ENCODE measurements at places on chromosomes 1 and 21.

DNA sequence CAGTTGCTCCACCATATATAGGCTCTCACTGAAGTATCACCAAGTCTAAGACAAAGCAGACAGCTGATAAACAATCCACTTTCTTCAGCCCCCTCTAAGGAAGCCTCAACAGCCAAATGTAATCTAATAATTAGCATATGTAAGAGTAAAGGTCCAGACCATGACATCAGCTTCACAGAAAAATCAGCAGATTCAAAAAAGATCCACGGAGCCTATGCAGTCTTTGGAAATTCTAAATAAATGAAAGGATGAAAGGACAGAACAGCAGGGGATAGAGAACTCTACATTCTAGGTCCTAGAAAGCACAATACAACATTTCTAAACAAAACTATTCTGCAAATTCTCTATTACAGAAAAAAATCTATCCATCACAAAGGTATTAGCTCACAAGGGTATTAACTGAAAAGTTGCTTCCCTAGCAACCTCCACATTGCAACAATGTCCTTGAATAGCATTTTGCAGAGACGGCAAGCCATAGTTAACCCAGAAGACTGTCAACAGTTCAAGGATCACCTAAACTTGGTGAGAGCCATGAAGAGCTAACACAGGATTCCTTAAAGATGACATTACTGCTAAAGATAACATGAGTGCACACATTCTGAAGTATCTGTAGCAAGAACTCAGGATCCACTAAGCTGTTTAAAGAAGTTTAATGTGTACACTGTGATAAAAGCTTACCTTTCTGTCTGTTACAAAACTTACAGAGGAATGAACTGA, 74.3 kb downstream of the SIPA1L2 start:
- DNase-seq, result no peak

DNA sequence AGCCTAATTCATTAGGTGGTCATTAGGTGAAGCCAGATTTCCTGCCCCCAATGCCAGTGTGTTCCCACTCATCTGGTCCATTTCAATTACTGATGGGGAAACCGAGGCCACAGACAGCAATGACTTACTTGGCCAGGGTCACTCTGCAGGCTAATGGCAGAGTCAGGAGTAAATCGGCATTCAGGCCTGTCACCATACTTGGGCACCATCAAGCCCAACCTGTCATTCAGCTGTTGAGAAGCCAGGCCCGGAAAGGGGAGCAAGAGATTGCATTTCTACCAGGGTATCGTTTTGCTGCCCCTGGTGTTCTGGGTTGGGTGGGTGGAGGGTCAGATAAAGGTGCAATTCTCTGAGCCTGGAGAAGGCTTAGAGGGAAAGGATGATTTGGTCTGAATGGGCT, 8.0 kb upstream of the TMEM61 start:
- no peak for DNase-seq

DNA sequence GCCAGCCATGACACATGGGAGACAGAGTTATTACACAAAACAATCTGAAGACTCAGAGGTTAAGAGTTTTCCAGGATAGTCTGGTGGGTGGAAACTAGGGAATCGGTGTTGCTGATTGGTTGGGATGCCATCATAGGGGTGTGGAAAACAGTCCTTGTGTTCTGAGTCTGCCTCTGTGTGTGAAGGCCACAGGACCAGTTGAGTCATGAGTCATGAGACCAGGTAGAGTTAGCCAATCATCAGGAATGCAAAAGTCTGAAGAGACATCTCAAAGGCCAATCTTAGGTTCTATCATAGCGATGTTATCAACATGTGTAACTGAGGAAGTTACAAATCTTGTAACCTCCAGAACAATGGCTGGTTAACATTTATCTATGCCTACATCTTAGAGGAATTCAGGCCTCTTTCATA, 49.7 kb upstream of the NEK7 start:
- DNase-seq, result no peak

DNA sequence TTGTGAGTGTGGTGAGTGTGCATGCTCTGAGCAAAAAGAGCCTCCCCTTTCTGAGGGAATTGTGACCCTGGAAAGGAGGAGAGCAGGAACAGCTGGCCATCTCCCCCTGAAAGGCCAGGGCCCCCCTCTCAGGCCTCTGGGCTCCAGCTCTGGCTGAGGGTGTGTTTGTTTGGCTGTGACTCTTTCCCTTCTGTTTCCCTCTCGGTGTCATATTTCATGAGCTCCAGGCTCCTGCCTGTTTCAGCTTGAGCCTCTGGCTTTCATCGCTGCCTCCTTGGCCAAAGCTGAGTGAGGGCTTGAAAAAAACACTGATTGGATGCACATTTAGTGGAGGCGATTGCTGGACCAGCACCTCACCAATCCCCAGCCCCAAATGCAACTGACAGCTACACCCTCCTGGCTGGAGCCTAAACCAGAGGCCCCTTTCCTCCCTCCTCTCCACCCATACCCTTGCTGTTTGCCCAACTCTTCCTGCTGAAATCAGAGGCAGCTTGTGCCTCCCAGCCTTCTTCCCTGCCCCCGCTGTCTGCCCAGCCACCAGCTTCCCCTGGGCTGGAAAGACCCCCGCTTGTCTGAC, 64.1 kb downstream of the DDR2 start:
- peak; percentile 99 for DNase-seq

DNA sequence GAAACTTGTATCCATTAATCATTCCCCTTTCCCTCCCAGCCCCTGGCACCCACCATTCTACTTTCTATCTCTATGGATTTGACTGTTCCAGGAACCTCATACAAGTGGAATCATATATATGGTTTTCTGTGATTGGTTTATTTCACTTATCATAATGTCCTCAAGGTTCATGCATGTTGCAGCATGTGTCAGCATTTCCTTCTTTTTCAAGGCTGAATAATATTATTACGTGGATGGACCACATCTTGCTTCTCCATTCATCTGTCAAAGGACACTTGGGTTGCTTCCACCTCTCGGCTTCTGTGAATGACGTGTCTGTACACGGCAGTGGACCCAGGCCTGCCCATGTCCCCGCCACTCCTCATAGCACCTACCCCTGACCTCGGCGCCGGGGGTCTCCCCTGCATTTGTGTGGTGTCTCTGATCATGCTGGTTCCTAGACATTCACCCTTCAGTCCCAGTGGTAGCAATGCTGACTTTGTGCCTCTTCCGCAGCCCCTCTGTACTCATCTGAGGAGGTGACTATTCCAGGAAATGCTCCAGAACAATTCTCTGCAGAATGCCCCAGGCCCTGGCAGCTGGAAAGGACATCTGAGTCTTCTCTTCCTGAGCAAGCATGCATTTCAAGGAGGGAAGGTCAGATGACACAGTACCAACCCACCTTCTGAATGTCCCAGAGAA, 136.9 kb downstream of the PSMG1 start:
- DNase-seq, result no peak

DNA sequence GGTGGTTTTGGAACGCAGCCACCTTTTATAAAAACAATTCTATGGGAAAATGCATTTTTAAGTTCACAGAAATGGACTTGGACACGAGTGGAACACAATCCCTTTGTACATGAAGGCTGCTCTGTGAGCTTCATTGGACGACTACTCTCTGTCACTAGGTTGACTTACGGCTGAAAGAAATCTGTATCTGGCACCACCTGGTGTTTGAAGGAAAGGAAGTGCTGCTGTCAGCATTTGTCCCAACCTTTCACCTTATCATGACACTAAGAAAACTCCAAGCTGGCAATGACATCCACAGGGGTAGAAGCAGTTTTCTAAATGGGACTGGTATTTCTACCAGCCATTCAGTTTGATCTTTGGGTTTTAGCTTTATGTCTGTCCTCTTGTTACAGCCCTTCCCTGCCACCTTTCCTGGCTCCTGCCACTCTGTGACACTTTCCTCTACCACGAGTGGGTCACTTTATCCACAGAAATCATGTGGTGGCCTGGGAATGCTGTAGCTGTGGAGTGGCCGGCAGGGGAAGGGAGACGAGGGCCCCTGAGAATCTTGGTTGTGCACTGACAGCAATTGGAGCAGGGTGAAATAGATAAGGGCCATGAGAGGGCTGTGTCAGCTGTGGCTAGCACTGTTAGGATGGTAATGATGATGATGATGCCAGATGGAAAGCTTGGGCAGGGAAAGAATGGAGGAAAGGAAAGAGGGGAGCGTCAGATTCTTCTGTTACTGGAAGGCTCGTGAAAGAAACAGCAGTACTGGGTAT, 85.2 kb downstream of the TBX19 start:
- no peak for DNase-seq

- no peak for DNase-seq
Observed at GRCh38 chr1:49297783-49298182, 521.1 kb upstream of the BEND5 start.

DNA sequence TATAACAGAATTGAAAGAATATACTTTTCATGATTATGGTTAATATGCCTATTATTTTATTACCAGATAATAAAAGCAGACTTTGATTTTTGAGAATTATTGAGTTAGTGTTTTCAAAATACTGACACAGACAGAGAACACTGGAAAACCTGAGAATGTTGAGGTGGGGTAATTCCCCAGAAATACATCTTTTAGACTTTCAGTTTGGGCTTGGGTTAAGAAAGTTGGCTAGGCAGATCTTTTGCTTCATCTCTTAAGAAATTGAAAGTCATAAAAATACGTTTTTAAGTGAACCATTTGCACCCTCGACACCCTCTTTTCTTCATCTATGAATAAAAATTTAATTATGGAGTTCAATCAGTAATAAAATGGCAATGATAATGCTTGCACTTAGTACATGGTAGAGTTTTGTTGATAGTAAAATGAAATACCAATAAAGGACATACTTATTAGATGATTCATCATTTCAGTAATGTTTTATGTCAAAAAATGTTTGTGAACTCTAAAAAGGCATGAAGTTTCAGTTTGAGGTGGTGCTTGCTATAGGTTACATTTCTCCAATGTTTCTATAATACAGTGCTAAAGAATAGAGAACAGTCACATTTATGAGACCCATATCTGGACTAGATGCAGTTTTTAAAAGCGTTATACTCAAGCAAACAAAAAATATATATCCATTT, 1.9 kb upstream of the SAMSN1 start:
- DNase-seq, result no peak

- no peak for DNase-seq
Observed at GRCh38 chr1:223257856-223258550, 106.0 kb downstream of the SUSD4 start.

GRCh38 chr21:18960306-18960705, 556.7 kb upstream of the TMPRSS15 start:
- no peak for DNase-seq

- no peak for DNase-seq
Observed at GRCh38 chr1:9607352-9607751, 18.6 kb downstream of the TMEM201 start.

- DNase-seq, result no peak
Observed at GRCh38 chr1:200857804-200858203, 15.0 kb upstream of the GPR25 start.

GRCh38 chr1:47436979-47437446, 831 bp upstream of the FOXD2 start:
- DNase-seq, result no peak

DNA sequence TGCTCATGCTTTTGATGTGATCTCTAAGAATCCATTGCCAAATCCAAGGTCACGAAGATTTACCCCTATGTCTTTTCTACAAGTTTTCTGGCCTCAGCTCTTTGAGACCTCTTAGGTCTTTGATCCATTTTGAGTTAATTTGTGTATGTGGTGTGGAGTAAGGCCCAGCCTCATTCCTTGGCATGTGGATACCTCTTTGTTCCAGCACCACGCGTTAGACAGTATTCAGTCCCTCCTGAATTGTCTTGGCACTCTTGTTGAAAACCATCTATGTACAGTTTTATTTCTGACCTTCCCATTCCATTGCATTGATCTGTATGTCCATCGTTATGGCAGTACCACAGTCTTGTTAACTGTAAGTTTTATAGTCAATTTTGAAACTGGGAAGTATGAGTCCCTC, 8.0 kb upstream of the FTCD start:
- no peak for DNase-seq

- no peak for DNase-seq
Observed at GRCh38 chr1:166907763-166908162, 31.7 kb upstream of the TADA1 start.

- DNase-seq, result no peak
Observed at GRCh38 chr1:213371847-213372619, 321.0 kb downstream of the RPS6KC1 start.

GRCh38 chr1:241464985-241465384, 54.6 kb downstream of the FH start:
- no peak for DNase-seq

DNA sequence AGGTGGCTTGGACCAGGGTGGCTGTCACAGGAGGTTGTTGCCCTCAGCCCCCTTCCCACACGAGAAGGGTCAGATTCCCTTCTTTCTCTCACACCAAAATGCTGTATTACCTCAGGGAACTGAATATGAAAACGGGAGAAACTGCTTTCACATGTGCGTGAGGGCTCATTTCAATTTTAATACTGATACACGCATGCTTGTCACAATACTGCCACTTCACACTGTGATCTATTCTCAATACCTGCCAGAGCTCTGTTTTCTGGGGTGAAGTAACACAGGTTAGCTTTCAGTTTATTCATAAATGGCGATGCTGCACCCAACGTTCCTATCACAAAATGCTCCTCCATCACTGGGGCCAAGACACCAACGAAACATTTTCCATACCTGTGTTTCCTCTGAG, 181.8 kb downstream of the APP start:
- DNase-seq, result no peak

DNA sequence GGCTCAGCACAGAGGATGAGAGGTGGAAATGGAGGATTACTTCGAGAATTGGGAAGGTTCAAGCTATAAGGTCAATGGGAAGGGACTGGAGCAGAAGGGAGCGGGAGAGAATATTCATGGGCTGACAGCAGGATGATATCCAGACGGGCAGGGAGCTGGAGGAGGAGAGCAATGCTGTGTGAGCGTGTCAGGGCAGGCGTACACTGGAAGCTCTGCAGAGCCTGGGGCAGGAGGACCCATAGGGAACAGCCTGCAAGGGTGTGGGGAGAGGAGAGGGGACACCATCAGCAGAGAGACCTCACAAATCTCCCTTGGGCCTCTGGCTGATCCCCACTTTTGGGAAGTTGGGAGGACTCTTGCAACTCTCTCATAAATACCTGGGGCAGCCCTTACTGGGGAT, 13.7 kb downstream of the CSF1 start:
- DNase-seq, result no peak

- DNase-seq, result no peak
Observed at GRCh38 chr1:7393136-7393535, 378.0 kb upstream of the VAMP3 start.

DNA sequence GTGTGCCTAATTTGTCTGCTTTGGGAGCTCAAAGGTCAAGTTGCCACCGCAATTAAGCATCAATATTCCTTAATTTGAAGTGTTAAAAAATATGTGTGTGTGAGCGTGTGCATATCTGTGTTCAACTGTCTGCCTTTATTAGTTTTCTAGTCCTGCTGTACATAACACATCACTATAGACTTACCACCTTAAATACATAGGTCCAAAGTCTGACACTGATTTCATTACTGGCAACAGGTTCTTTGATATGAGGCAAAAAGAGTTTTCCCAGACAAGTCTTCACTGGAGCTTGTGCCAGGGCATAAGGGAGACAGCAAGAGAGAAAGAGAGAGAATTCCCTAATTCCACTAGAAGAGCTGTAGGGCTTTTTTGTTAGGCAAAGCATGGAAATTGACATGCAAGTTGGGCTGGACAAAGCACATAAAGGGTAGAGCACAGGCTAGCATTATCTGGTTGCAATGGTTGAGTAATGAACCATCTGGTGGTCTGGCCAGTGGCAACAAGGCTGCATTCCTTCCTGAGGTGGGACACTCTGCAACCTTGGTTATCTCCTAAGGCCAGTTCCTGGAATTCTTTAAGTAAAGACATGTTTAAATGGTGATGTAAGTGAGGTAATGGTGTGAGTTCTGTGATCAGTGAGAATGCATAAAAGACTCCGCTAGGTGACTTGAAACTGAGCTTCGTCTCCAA, 457.2 kb upstream of the ADAMTS5 start:
- DNase-seq, result no peak

- DNase-seq, result peak; percentile 83
Observed at GRCh38 chr1:55021942-55022546, 17.3 kb upstream of the PCSK9 start.

Measured in NCI-H446 (cell line).